ENCODE measurements at places on chromosomes 16 and 17. TPM values are rescaled to one million over a fixed set of nuclear protein-coding genes. Genes with fewer than 3 reads are reported as not detected.

GRCh38 chr16:10892782-10893318 is 15.8 kb downstream of the CIITA start:
- DNase-seq: no peak

DNA sequence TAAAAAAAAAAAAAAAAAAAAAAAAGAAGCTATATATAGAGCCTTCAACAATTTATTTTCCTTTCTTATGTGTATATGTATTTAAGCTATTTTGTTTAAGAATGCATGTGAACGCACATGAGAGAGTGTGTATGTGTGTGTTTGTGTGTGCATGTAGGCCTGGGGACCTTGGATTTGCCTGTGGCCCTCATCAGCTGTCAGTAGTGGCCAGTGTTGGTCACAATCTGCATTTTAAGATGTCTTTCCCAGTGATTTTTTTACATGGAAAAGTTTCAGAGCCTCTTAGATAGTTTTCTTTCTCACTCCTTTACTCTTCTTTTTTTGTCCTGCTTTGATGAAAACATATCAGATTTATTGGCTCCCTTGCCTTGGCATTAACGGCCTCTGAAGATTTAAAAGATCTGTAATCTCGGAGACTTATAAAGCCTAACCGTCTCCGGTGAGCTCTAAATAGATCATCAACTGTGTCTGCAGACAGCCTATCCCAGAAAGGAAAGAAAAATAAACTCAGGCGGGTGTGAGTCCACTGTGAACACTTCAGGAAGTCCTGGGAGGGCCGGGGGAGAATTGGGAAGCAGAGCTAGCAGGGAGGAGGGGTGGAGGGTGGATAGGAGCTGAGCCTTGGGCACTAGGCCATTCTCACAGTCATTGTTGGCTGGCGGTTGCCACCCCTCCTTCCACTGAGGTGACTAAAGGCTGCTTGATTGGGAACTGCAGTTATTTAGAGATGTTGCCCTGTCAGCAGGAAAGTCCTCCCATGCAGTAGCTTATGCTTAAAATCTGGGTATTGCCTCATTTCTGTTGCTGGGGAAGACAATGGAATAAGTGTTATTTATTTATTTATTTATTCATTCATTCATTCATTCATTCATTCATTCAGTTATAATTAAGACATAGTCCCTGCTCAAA is 86.8 kb downstream of the WWP2 start:
- DNase-seq: no peak

GRCh38 chr16:20868890-20869289 is 31.3 kb downstream of the DCUN1D3 start:
- no peak for DNase-seq

- no peak for DNase-seq
These were observed 6.5 kb downstream of the ZNF629 start for GRCh38 chr16:30780549-30780948.

DNA sequence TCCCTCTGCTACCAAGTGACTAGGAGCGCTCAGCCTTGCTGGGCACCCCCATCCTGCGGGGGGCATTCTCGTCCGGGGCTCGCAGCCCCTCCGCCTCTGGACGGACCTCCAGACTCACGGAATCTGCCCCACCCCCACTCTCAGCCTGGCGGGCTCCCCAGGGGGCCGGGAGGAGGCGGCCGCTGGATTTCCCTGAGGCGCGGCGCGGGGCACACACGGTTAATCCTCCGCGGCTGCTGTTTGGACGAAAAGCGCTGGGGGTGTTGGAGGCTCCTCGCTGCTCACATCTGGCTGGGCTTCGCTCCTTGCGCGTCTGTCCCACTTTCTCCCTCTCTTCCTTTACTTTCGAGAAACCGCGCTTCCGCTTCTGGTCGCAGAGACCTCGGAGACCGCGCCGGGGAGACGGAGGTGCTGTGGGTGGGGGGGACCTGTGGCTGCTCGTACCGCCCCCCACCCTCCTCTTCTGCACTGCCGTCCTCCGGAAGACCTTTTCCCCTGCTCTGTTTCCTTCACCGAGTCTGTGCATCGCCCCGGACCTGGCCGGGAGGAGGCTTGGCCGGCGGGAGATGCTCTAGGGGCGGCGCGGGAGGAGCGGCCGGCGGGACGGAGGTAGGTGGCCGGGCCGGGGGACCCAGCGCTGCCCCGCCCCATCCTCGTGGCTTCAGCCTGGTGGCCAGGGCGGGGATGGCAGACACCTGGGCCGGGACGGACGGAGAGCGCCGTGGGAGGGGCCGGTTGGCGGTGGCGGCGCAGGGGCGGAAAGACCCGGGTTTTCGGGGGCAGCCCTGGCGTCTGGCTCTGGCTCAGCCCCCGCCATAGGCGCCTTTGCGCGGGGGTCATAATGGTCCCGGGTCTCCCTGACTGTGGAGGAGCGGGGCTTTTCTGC is at the start of gene C1QTNF1:
Gene C1QTNF1, plus strand, starts transcription at position 284 of the 886 bp plus-strand sequence. CDS start 19,800 bp downstream, outside the sequence.
- no peak for DNase-seq

DNA sequence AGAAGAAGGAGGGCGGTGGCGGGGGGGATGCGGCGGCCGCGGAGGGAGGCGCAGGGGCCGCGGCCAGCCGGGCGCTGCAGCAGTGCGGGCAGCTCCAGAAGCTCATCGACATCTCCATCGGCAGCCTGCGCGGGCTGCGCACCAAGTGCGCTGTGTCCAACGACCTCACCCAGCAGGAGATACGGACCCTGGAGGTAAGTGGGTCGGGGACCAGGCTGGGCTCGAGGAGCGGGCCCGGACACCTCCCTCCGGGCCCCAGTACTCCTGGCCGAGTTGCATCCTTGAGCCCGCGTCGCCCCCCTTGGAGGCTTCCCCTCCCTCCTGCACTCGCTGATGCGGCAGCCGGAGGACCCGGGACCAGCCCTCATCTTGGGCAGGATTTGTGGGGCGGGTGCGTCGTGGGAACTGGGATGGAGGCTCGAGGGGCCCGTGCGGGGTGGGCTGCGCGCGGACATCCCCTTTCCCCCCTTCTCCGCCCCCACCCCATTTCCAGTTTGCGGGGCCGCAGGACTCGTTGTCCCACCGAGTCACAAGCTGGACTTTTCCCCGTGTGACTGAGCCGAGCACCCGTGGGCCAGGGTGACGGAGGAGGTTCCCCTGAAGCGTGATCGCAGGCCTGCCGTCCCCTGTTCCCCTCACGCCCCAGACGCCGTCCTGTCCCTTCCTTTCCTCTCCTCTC is 572 bp downstream of the KSR1 start:
- no peak for DNase-seq

TMC6 gene
- total RNA-seq: 206 TPM
